GF-D8 (cell line): ENCODE measurements at places on chromosomes 3 and 15.

DNA sequence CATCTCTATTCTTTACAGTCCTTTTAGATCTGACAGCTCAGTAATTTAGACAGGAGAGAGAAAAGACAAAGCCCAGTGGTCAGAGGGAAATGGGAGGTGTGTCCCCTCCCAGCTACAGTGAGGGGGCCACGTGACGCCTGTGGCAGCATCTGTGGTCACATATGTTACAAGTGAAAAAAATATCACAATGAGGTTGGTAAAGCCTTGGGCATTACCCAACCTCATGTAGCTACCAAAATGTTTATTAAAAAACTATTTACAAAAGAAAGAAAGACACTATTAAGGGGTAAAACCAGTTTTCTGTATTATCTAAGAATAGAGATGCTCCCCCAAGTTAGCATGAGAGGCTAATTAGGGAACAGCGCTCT is 42.9 kb upstream of the PLCL2 start:
- DNase-seq = no peak

DNA sequence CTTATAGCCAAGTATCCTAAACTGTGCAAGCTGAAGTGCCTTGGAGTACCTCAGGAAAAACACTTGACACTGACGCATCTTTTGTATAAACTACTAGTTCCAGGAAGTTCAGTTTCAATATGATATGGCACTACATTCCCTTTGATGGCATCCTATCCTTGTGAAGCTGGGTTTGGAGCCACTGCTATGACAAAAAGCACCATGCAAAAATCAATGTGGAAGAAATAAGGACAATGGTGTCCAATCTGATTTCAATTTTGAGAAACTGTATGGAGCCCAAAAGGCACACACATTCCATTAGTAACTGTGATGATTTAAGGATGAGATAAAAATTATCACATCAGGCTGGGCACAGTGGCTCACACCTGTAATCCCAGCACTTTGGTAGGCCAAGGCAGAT is 5.6 kb downstream of the RPS27L start:
- no peak for DNase-seq

- no peak for DNase-seq
Measured at GRCh38 chr3:153970047-153970446, 151.1 kb upstream of the ARHGEF26 start.

DNA sequence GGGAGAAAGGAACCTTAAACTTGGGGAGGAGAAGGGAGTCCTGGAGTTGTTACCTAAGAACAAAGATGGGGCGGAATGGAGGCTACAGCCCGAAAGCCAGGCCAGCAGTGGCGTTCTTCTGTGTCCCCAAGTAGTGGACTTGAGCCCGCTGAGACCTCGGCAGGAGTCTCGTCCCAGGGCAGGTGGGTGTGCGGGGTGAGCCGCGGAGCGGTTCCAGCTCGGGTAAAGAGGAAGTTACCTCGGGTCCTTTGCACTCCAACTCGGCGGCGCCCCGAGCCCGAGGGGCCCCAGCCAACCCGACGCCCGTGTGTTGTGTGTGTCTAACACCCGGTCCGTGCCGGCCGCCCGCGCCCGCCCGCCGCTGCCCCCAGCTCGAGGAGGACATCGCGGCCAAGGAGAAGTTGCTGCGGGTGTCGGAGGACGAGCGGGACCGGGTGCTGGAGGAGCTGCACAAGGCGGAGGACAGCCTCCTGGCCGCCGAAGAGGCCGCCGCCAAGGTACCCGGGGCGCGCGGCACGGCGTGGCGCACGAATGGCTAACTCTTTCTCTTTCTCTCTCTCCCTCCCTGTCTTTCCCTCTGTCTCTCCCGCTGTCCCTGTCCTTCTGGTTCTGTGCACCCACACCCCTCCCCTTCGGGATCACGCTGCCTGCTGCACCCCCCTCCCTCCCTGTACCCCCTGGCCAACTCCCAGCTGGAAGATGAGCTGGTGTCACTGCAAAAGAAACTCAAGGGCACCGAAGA is 959 bp downstream of the TPM1 start:
- no peak for DNase-seq

GRCh38 chr3:123340336-123340735 is 108.6 kb downstream of the ADCY5 start:
- no peak for DNase-seq

GRCh38 chr15:26295336-26296085 is 432.4 kb upstream of the ATP10A start:
- no peak for DNase-seq

DNA sequence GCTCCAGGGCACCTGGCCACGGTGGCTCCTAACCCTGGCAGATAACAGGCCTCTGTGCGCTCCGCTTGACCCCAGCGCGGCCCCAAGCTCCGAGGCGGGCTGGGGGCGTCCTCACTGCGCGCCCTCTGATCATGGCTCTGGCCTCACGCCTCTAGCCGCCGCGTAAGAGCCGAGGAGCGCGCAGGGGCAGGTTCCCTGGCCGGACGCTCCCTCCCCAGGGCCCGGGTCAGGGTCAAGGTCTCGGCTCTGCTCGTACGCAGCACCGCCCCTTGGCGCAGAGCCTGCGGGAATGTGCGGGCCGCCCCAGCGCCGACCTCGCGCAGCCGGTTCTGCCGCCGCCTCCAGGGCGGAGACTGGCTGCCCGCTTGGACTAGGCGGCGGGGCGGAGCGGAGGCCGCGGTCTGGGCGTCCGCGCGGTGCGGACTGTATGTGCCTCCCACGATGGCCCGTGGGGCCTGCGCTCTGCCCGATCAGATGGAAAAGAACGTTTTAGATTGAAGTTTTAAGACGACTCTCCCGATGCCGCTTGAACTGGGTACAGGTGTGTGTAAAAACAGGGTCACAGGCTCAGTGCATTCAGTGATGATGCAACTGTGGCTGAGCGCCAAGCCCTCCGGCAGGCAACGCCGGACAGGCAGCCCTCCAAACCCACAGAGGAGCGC is 40.8 kb downstream of the CHST14 start:
- no peak for DNase-seq

DNA sequence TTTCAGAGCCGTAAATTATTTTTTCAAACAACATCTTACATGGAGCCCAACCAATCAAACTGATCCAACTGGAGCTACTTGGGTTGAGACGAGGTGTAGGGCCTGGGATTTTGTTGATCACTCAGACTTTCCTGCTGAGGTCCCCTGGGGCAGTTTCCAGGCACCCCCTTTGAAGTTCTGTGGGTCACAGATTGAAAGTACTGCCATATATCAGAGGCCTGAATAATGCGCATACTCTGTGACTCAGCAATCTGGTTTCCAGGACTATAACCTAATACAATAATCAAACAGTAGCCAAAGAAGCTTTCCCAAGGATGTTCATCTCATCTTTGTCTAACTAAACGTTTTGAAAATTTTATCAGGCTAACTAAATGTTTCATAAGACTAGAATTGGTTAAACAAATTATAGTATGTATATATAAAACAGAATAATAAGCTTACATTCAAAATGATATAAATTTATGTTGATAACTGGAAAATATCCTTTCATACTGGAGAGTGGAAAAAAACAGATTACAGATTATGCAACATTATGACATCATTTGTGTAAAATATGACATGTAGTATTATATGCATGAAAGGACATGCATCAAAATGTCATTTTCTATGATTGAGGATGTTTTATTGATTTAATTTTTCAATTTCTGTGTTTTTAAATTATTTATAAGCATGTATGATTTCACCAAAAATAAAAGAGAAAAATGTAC is 617.1 kb downstream of the NTRK3 start:
- no peak for DNase-seq

DNA sequence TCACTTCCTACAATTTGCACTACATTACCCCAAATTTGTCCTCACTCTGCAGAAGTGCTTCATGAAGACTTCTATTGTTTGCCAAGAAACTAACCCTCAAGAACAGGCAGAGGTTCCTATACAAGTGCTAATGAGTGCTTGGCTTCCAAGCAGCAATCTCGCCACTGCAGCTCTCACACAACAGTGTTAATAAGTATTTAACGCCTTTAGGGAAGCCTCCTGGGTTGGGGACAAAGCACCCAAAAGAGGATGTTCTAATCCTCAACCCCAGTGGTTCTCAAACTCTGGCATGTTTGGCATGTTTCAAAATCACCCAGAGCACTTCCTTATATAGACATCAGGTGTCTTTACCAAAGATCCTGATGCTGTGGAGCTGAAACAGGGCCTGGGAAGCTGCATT is 64.6 kb downstream of the ZIC4 start:
- DNase-seq = no peak

GRCh38 chr3:38500688-38501417 is 4.7 kb downstream of the EXOG start:
- DNase-seq = no peak

- no peak for DNase-seq
Measured at GRCh38 chr15:79373728-79374127, 58.4 kb upstream of the MINAR1 start.

- DNase-seq = no peak
Measured at GRCh38 chr3:148319161-148319915, 378.4 kb upstream of the AGTR1 start.

- no peak for DNase-seq
Measured at GRCh38 chr15:81813215-81813614, 232.6 kb downstream of the MEX3B start.

- no peak for DNase-seq
Measured at GRCh38 chr3:36165509-36166290, 214.6 kb upstream of the STAC start.

DNA sequence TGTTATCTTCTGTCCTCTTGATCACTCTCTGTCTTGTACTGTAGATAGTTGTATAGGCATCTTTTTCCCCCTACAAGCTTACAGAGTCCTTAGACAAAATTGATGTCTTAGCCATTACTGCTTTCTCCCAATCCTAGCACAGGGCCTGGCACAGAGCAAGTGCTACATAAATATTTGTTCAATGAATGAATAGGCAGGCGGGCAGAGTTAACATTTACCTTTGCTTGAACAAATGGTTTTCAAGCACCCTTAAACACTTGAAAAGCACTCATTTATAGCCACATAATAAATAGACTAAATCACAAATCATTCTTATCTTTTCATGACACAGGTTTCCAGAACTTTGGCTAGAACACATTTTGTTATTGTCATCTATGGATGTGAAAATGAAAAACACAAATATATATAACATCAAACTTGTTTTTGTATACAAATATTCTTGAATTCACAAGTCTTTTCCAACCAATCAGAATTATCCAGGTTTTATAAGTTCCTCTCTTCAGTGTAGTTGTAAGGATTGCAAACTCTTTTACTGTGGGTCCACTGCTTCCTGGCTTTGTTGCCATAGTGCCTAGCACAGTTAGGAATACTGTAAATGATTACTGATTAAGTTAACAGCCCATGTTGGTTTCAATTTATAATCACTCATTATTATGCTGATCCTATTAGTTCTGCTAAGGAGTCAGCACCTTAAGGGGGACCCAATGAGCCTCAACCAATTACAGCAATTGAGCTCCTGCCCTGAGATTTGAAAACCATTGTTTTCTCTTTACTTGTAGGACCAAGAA is 61.9 kb downstream of the ISL2 start:
- DNase-seq = no peak

DNA sequence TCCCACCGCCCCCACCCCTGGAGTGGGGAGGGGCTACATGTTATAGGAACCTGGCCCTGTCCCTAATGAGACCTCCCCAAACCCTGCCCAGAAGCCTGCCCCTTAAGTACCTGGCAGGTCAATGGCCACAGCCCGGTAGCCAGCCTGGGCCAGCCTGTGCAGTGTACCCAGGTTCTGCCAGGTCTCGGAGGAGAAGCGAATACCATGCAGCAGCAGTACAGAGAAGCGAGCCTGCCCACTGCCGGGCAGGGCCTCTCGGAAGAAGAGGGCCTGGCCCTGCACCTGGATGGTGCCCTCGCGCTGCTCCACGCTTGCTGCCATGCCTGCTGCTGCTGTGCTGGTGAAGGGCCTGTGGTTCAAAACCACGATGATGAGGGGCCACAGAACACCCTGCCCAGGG is 2.5 kb downstream of the ABHD14B start:
- no peak for DNase-seq

DNA sequence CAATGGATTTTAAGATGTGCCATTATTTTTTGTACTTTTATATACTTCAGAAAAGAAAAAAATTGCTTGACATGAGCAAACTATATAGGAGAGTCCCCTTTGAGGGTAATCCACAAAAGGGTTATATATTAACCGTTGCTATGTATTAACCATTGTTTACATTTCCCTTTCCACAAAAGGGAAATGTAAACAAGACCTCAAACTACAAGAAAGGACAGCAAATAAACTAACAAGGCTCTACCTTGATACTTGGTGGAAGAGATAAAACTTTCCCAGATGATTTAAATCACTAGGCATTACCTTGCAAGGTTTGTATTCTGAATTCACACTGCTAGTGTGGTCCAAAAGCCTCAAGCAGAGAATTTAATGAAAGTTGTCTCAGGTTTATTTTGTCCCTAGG is 616.3 kb upstream of the BCHE start:
- DNase-seq = no peak

- DNase-seq = no peak
Measured at GRCh38 chr15:73599934-73600333, 33.3 kb downstream of the NPTN start.

- no peak for DNase-seq
Measured at GRCh38 chr15:63156755-63157117, 541 bp downstream of the RPS27L start.

- DNase-seq = no peak
Measured at GRCh38 chr3:55692957-55693558, 206.0 kb upstream of the WNT5A start.

DNA sequence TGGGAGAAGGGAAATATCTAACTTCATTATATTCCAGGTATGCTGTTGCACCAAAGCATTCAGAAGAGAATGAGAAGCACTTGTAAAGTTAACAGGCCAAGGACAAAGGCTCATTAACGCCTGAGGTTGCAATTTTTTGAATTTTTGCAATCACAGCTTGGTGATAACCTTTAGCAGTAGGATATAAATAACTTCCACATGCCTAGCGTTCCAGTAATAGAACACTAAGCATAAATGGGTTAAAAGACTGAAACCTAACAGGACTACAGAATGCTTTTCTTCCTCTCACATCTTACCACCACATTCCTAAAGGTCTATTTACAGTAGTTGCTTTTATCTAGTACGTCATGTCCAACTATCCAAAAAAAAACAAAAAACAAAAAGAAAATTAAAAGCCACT is 57.4 kb upstream of the IMPG2 start:
- no peak for DNase-seq

- no peak for DNase-seq
Measured at GRCh38 chr3:127409421-127410136, 121.7 kb upstream of the PRR20G start.

- no peak for DNase-seq
Measured at GRCh38 chr3:160613661-160614060, 48.3 kb upstream of the KPNA4 start.

DNA sequence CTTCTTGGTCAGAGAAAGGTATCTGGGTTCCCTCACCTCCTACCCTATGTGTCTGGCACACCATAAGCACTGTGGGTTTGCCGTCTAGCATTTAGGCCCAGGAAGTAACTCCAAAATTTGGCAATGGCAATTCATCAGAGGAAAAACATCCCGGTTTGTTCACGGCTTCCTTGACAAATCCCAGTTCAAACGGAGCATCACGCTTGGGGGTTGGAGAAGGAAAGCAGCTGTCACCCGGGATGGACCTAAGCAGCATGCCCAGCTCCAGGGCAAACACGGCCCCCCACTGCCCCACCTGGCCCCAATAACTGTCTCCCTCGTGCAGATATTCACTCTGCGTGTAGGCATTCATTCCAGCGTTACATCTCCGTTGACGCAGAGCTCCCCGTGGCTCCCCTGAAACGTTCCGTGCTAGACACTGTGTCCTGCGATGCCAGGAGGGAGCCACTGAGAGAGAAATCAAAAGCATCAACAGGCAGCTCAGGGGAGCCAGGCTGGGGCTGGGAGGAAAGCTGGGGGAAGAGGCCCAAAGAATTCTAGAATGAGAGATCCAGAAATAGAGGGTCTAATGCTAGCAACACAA is 41.4 kb downstream of the NTRK3 start:
- DNase-seq = no peak

GRCh38 chr15:73781038-73781925 is 28.1 kb upstream of the INSYN1 start:
- no peak for DNase-seq
